ENCODE measurements at places on chromosomes 16 and 17. TPM values are rescaled to one million over a fixed set of nuclear protein-coding genes. Genes with fewer than 3 reads are reported as not detected.

The ZNF423 gene
- total RNA-seq = under 0.01 TPM

The WFDC1 gene
- total RNA-seq = not detected

The PRR29 gene
- total RNA-seq = not detected

The DNASE1L2 gene
- 0.34 TPM for total RNA-seq

The CCL7 gene
- not detected for total RNA-seq

The SNF8 gene
- total RNA-seq = 74.8 TPM

The NARF gene
- total RNA-seq = 55.1 TPM

The KRTAP4-1 gene
- not detected for total RNA-seq

The RGS11 gene
- 0.14 TPM for total RNA-seq

The AANAT gene
- not detected for total RNA-seq

The SYCE1L gene
- 0.34 TPM for total RNA-seq

The NPIPB5 gene
- total RNA-seq = 42.7 TPM

The TOM1L1 gene
- 51.3 TPM for total RNA-seq

The SHBG gene
- total RNA-seq = 0.21 TPM

The RBFOX1 gene
- not detected for total RNA-seq

The FOXK2 gene
- total RNA-seq = 47.2 TPM

The GHDC gene
- 11.4 TPM for total RNA-seq

The RTN4RL1 gene
- total RNA-seq = 0.34 TPM

The TMC5 gene
- 2.3 TPM for total RNA-seq

The ABI3 gene
- total RNA-seq = 0.14 TPM

The GDPD3 gene
- total RNA-seq = 1.8 TPM

The TBX4 gene
- total RNA-seq = not detected

The CCL4 gene
- total RNA-seq = not detected

The C17orf107 gene
- total RNA-seq = 4.4 TPM

The NAGPA gene
- total RNA-seq = 18.2 TPM

The CLEC19A gene
- not detected for total RNA-seq

The ADAD2 gene
- not detected for total RNA-seq

The NLRC3 gene
- under 0.01 TPM for total RNA-seq

The CACNG5 gene
- not detected for total RNA-seq

The TEKT1 gene
- total RNA-seq = not detected

The SLC35G6 gene
- total RNA-seq = not detected

The BICDL2 gene
- 23.3 TPM for total RNA-seq

The CTDNEP1 gene
- 26.3 TPM for total RNA-seq

The TTLL6 gene
- total RNA-seq = not detected

The BAHCC1 gene
- 0.68 TPM for total RNA-seq

The KRT12 gene
- total RNA-seq = not detected

The CCDC144A gene
- total RNA-seq = 0.68 TPM

The FTSJ3 gene
- total RNA-seq = 111 TPM

The PDILT gene
- total RNA-seq = not detected

The HOXB6 gene
- not detected for total RNA-seq

The SULT1A2 gene
- total RNA-seq = not detected

The CXCL16 gene
- total RNA-seq = 37.5 TPM

The TAC4 gene
- not detected for total RNA-seq

The NPIPA8 gene
- not detected for total RNA-seq

The MAP1LC3B gene
- total RNA-seq = 115 TPM

The C17orf100 gene
- total RNA-seq = 0.64 TPM

The PPP1R9B gene
- total RNA-seq = 41.1 TPM

The FNDC8 gene
- total RNA-seq = not detected

The ABCA9 gene
- total RNA-seq = 0.71 TPM

The CDH8 gene
- 0.21 TPM for total RNA-seq

The BRIP1 gene
- 3.1 TPM for total RNA-seq

The C1QTNF1 gene
- total RNA-seq = 3.4 TPM

The KRTAP2-2 gene
- not detected for total RNA-seq

The HCRT gene
- total RNA-seq = not detected

The SPATA22 gene
- not detected for total RNA-seq

The CSH2 gene
- total RNA-seq = not detected

The ODAD4 gene
- under 0.01 TPM for total RNA-seq

All from nasal cavity respiratory epithelium epithelial cell of viscerocranial mucosa (primary cell).